ENCODE measurements at places on chromosomes 7 and 10.
A peak's percentile ranks its signal among the peaks of the same experiment; 100 is the strongest.

DNA sequence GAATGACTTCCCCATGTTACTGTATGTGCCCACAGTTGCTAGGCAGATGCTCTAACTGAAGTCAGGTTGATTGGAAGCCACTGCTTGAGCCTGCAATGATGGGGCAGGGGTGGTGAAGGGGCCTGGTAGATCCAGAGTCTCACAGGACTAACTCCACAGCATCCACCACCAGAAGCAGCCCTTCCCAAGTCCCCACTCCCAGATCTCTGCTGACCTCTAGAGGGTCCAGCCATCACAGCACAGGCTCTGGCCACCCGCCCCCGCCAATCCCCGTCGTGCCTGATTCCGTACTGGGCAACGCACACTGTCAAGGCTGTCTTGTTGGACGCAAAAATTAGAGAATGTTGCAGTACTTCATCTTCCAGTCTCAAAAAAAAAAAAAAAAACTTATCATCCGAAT lies 136.8 kb upstream of the PDE1C start:
- DNase-seq, result peak; percentile 68

DNA sequence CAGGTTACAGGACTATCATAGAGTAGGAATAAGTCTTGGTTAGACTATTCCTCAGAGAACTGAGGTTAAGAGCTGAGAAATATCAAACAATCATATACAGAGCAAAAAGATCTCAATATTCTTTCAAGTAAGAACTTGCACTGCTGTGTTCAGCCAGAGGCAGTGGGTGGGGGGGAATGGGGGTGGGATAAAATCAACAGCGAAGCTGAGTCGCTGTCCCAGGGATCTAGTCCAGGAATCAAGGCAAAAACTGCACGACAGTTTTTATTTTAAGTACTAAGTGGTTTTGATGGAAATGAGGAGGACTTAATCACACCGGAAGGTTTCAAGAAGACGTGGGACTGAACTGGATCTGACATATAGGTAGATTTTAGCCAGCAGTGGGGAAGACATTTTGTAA lies 159.1 kb downstream of the SRPK2 start:
- no peak for DNase-seq

DNA sequence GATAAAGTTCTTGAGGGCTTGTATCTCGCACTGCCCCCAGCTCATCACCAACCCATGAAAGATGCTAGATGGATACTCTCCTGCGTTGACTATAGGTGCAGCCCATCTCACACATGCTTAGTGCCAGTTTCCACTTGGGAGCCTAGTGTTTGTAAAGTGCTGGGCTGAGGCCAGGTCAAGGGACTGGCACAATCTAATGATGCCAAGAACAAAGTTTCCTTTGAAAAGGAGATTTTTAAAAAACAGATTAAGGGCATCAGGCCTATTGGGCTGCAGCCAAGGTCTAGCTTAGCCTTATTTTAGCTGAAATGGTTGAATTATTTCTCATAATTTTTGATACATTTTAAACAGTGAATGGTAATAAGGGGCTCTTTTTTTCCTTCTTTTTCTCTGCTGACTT lies 259.0 kb downstream of the ADRA2A start:
- no peak for DNase-seq

GRCh38 chr10:52999258-52999657 lies 226.7 kb upstream of the MBL2 start:
- no peak for DNase-seq
